Stimulated activated CD4-positive, alpha-beta T cell treated with anti-CD3 and anti-CD28 coated beads, Interleukin-2, amount 100 ng/mL, for 48 hours (primary cell): ENCODE measurements at places on chromosomes 5 and 9.
A peak's percentile ranks its signal among the peaks of the same experiment; 100 is the strongest.

DNA sequence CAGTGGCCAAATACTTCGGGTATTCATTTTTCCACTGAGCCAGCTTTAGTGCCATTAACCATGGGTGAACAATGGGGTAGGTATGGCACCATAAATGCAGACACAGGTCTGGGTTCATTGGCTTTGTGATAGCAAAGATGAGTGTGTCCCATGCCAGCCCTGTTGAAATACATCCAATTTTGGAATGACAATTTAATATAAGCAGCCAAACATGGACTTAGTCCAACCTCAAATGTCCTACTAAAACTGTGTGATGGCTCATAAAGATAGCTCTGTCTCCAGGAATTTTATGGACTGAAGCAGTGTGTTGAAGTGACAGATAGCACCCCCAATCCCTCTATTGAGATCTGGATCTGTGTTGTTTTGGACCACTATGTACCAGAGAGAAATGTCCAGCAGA, 514.9 kb downstream of the RASEF start:
- DNase-seq: no peak

DNA sequence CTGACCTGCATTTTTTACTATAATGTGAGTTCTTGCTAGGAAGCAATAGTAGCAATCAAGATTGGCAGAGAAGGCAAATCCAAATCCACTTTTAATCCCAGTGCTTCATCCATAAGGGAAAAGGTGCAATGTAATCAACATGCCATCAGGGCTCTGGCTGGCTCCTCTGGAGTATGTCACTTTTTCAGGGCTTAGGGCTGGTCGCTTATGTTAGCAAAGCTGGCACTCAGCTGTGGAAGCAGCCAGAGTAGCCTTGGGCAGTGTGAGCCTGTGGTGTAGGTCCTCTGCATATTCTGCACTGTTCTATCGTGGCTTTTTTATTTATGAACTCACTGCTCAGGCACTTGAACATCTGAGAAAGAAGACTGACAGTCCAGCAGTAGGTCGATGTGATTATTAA, 16.1 kb downstream of the ACTBL2 start:
- no peak for DNase-seq

DNA sequence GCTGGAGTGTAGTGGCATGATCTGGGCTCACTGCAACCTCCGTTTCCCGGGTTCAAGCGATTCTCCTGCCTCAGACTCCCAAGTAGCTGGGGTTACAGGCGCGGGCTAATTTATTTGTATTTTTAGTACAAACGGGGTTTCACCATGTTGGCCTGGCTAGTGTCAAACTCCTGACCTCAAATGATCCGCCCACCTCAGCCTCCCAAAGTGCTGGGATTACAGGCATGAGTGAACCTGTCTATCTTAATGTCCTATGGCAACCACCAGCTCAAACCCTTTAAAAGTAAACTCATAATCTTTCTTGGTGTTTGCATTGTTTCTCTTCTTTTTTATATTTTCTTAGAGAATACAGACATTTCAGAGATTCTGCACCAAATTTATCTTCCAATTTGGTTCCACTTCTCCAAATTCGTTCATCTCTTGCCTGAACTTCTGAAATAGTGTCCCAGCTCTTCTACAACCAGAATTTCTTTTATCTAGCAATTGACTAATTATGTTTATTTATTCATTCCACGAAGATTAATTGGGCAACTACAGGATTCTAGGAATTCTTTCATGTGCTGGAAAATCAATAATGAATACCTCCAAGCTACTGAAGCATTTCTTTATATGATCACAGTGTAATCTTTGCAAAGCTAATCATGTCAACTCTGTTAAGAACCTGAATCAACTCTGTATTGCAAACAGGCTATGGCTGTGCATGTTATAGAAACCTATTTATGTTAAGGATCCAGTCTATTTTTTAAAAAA, 60.0 kb upstream of the TYRP1 start:
- DNase-seq: no peak

DNA sequence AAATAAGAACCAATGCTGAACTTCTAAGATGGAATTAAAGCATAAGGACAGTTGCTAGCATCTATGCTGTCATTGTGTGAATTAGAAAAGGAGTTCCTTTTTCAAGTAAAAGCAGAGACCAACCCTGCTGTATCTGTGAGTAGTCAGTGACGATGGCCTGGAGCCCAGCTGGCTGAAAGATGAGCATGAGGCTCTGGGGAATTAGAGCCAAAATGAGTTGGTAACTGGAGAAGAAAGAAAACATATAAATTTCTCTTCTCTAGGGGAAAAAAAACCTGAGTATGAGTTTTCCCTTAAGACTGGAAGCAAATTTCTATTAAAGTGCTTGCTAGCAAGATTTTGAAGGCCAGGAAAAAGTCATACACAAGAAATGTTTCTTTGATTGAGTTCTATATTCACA, 1.6 kb upstream of the SPZ1 start:
- no peak for DNase-seq

DNA sequence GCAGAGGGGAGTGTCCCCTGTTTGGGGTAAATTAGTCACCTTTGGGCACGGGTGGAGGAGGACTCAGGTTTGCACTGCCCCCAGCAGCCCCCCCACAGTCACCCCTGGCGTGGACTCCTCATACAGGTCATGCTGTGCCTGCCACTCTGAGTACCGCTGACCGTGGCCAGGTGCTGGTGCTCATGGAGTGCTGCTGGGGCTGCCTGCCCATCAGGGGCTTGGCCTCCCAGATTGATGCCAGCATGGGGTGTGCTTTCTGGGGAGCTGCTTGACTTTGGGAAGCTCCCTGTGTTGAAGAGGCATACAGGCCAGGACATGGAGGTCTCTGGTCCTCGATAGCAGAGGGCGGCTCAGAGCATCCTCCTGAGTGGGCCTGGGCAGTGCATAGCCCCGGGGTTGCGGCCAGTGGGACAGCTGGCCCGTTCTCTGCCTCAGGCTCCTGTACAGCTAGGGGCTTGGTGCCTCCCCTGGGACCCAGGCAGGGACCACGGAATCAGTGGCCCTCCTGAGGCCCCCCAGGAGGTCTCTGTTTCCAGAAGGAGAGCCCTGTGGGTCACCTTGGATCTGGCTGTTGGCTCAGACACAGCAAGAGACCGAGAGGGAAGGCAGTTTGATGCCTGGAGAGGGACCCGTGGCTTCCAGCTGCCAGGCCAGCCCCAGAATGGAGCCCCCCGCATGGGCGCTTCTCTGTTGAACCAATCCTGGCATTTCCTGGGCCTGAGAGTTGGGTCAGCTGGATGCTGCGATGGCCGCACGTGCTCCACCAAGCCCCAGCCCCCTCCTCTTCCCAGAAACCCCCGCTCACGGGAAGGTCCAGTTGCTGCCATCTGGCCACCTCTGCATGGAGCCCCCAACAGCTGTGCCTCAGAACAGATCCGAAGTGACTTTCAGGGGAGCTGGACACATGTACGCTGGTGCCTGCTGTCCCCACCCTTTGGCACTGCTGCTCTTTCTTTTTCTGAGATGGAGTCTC, 6.1 kb upstream of the AJM1 start:
- DNase-seq: no peak

DNA sequence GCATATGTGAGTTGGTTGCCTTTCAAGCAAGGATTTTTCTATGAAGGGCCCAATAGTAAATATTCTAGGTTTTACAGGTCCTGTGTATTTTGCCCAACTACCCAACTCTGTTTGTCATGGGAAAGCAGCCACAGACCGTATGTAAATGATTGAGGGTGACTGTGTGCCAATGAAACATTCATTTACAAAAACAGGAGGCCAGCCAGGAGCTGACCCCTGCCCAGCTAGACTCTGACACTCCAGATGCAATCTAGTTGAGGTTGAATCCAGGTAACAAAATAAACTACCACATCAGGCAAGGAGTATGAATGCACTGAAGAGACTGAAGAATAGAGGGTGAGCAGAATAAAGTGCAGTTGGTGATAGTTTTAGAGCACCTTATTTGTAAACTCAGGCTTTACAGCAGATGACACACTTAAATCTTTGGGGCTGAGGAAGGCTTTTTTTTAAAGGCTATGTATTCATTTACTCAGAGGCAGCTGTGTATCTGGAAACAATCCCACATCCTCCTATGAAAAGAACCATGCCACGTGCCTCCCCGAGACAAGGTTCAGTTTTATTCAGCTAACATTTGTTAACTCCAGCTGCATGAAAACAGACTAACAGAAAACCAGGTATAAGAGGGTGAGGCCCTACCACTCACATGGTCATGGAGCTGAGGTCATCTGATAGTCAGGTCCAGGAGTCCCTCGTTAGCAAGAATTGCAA, 60.7 kb downstream of the SLC1A1 start:
- no peak for DNase-seq

GRCh38 chr5:155147222-155147621, 133.7 kb downstream of the KIF4B start:
- DNase-seq: no peak

DNA sequence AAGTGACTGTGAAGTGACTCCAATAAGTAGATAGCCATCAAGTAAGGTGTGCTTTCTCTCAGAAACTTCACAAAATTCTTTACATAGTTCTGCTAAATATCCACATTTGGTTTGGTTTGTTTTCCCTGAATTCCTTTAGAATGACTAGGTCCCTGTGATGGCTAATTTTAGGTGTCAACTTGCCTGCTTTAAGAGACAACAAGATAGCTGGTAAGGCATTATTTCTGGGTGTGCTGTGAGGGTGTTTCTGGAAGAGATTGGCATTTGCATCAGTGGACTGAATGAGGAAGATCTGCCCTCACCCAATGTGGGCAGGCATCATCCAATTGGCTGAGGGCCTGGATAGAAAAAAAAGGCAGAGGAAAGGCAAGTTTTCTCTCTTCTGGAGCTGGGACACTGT, 8.3 kb upstream of the PTBP3 start:
- DNase-seq: no peak

GRCh38 chr9:98280574-98280973, 25.1 kb upstream of the TBC1D2 start:
- no peak for DNase-seq

- no peak for DNase-seq
Observed at GRCh38 chr5:155461304-155461703, 447.7 kb downstream of the KIF4B start.

- no peak for DNase-seq
Observed at GRCh38 chr5:50576265-50576664, 90.2 kb upstream of the PARP8 start.

DNA sequence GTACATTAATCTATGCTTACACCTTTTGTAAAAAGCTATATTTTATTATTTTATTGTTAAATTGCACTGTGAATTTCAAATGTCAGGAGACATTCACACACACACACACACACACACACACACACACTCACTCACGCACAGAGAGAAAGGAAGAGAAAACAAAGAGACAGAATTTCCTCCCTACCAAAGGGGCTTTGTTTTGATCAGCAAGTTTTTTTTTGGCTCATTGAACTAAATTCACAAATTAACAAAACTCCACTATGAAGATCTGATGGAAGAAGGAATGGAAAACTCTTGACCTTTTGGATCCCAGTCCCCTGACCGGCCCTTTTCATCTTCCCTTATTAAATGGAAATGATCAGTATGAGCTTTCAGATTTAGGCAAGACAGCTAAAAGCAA, 161.2 kb downstream of the PDE4D start:
- DNase-seq: no peak

GRCh38 chr5:141420855-141421488, at the start of gene PCDHGA11:
PCDHGA11 (plus strand) TSS chr5:141421051; CDS start chr5:141421228, 177 bp downstream.
- peak; percentile 54 for DNase-seq
